ENCODE measurements at places on chromosomes 6 and 20.

GRCh38 chr6:36443471-36444428 is 950 bp downstream of the KCTD20 start:
- DNase-seq = no peak

DNA sequence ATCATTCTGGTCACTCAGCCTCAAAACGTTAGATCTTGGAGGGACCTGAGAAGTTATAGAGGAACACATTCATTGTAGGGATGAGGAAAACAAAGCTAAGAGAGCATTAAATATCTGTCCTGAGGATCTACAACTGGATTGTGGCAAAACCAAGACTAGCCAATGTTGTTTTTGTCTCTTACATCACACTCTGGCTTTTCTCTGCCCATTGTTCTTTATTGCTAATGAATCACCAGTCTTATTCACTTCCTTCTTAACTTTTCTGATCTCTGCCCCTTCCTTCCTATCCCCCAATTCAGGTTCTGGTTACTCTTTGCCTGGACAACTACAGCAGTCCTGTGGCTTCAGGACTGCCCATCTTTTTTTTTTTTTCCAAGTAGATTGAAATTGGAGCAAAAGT is 57.0 kb upstream of the PREP start:
- DNase-seq = no peak

DNA sequence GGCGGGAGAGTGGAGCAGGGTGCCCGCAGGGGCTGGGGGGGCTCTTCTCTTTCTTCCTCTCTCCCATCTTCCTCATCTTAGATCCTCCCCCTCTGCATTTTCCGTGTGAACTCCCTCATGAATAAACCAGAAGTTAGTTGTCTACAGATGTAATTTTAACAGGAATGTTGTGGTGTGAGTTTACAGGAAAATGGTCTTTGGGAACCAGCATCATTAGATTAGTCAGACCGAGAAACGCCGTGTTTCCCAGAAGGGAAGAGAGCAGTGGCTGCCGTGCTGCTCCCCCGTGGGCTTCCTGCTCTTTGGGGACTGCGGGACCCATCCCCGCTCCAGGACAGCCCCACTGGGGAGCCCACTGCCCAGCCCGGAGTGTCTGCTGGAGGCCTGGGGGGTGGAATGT is 3.4 kb downstream of the MYT1 start:
- no peak for DNase-seq

DNA sequence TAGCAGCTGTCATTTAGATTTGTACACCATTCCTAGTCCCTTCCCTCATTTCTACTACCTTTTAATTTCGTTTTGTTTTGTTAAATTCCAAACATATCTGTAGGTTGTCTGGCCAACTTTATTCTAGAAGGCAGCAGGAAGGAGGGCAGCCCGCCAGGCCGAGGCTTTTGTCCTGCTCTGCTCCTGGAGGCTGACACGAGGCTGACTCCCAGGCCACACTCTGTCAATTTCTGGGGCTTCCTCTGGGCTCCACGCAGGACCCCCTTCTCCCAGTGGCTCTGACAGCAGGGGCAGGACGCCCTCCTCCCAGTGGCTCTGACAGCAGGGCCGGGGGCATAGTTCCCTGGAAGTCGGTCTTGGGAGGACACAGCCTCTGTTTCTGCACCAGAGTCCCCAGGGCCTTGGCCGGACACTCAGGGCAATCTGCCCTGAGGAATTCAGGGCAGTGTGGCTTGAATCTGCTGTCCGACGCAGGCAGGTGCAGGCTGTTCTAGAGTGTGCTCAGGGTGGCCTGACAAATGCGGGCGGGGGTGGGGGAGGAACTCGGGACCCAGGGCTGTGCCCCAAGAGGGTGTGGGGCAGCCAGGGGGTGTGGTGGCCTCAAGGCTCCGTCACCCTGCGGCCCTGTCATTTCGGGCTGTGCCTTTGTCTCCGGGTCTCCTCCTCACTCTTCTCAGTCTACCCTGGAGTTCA is 11.8 kb downstream of the SMOC2 start:
- DNase-seq = no peak

DNA sequence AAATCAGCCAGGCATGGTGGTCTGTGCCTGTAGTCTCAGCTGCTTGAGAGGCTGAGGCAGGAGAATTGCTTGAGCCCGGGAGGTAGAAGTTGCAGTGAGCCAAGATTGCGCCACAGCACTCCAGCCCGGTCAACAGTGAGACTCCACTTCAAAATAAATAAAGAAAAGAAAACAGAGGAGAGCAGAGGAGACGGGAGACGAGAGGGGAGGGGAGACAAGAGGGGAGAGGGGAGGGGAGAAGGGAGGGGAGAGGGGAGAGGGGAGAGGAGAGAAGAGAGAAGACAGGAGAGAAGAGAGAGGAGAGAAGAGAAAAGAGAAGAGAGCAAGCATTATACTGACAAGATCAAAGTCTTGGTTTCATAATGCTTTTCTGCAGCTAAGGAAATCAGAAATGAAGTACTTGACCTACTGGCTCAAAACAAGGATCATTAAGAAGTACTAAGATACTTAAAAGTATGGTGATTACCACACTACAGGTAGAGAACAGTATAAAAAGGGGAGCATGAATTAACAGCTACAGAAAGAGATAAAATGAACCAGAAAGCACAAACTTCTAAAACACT is 30.5 kb downstream of the FAM8A1 start:
- DNase-seq = no peak

DNA sequence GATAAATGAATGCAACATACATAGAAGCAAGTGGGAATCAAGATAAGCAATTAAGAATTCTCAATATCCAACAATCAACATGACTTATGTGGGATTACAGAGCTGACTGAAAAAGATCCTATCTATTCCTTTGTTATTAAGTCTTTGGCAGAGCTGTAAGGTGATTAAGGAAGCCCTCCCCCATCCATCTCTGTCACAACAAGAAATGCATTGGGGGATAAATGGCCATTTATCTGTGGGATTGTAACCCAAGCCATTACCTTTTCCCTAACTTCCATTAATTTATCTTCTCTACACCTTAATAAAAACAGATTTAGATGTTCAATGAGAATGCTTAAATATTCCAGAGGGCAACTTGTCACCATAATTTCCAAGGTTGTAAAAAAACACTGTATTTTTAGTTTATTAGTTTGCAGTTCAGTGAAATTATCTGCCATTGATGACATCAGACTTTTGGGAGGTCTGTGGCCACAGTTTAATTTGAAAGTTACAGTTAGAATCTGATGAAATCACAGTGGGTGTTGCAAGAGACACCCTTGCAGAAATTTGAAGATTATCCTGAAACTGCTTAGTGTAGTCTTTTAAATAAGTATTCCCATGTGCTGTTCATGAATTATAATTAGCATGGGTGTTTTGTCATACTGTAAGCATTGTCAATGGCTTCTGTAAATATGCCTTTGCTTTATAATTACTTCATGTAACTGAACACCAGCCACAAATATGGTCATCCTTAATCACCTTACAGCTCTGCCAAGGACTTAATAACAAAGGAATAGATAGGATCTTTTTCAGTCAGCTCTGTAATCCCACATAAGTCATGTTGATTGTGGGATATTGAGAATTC is 49.4 kb upstream of the FYN start:
- no peak for DNase-seq

- no peak for DNase-seq
Observed at GRCh38 chr6:127299522-127300240, 33.0 kb downstream of the RNF146 start.

DNA sequence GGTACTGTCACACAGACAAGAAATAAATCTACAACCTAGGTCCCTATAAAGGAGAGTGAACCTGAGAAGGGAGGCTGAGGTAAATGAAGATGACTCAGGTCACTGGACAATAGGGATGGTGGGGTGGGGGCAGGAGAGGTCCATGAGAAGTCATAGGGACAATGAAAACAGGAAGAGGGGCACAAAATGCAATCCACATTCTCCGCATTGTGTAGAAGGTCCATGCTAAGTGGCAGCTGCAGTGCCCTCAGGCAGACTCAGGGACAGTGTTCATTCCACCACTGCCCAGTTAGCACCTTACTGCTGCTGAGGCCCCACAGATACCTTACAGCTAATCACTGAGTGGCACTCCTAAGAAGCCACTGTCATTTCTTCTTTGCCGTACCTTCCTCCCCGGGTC is 156.8 kb downstream of the RCAN2 start:
- no peak for DNase-seq

DNA sequence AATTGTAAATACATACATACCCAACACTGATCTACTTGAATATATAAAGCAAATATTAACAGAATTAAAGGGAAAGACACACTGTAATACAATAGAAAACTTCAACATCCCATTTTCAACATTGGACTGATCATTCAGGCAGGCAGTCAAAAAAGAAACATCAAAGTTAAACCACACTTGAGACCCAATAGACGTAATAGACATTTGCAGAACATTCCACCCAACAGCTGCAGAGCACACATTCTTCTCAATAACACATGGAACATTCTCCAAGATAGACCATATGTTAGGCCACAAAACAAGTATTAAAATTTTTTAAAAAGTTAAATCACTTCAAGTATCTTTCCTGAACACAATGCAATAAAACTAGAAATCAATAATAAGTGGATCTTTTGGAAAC is 698.2 kb downstream of the COL12A1 start:
- no peak for DNase-seq

GRCh38 chr6:53424300-53424699 is 75.5 kb upstream of the ELOVL5 start:
- DNase-seq = no peak

DNA sequence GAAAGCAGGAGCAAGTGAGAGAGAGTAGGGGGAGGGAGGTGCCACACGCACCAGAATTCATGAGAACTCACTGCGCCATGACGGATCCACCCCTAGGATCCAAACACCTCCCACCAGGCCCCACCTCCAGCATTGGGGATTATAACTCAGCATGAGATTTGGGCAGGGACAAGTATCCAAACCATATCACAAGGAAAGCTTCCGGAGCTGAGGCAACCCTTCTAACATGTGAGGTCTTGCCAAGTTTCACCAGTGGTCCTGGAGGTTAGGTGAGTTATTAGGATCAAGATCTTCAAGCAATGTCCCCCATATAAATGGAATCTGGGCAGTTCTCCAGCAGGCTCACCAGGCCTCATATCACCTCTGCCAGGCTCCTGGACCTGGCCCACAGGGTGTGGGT is 308.4 kb downstream of the NRN1 start:
- DNase-seq = no peak

- DNase-seq = no peak
Observed at GRCh38 chr6:37454420-37455140, 21.6 kb downstream of the CMTR1 start.

- no peak for DNase-seq
Observed at GRCh38 chr6:90644492-90644891, 57.6 kb upstream of the MAP3K7 start.

GRCh38 chr6:44742828-44743372 is 355.4 kb downstream of the CDC5L start:
- DNase-seq = no peak

DNA sequence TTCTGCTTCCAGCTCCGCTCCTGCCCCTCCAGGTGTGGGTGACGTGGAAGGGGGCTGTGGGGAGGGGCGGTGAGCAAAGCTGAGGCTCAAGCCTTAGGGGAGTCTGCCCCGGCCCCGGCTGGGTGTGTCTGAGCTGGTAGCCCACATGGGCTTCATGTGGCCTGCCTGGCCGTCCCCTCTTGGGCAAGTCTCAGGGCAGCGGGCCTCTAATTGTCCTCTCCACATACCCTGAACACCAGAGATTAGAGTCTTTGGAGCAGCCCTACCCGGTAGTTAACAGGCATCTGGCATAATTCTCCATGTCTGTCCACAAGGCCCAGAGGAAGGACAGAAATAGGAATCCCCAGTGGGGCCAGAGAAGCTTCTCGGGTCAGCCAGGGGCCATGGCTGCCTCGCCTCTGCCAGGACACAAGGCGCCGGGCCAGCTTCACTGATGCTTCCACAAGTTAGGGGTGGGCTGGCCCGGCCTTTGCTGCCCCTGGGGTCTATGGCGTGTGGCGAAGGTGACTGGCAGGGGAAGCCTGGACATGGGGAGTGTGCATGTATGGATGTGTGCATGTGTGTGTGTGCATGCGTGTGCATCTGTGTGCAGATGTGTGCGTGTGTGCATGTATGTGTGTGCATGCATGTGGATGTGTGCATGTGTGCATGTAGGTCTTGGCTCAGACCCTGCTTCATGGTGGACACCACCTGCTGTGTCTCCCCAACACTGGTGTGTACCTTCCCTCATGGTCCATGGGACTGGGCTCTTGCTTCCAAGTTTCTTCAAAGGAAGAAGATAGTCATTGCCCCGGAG is 24.0 kb downstream of the FRMD1 start:
- DNase-seq = no peak

- DNase-seq = no peak
Observed at GRCh38 chr6:112268654-112269053, 14.3 kb upstream of the LAMA4 start.

- DNase-seq = no peak
Observed at GRCh38 chr6:94401311-94401710, 982.0 kb upstream of the EPHA7 start.

DNA sequence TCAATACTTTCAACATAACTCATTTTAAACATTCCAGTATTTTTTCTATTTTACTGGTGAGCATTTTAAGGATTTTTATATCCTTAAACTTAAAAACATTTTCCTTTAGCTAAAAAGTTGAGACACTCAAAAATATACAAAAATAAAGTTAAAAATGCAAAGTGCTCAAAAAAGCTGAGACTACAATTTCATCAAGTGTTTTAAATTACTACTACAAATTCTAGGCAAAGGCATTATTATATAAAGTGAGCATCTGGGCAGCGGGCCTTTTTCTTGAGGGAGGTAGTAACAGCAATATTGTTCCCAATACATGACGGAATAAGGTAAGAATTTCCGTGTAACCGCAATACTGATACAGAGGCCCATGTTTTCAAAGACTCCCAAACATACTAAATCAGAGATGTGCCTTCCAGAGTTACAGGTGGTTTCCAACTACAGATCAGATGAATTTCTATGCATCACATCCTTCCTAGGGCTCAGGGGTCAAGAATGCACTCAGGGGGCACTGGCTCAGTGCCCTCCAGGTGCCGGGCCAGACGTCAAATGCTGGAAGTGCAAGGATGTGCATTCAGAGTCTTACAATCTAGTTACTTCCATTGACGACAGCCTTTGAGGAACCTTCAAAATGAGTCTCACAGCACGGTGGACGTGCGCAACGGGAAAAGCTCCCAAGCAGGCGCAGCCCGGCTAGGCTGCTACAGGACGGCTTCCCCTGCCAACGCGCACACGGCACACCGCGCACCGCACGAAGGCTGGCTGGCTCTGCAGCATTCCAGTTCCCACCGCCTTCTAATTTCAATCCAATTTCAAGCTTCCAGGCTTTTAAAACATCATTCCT is 1.7 kb downstream of the PHF10 start:
- DNase-seq = peak; percentile 40

DNA sequence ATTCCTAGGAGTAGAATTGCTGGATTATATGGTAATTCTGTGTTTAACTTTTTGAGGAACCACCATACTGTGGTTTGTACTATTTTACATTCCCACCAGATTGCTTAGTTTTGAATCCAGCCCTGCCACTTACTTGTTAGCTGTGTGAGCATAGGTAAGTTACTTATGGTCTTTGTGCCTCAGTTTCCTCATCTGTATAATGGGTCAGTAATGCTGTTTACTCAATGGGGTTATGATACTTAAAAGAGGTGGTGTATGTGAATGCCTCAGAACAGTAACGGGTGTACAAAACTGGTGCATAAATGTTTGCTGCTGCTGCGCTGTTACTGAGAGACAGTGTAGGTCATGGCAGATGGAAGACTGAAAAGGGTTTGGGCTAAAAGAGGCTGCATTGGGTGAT is 239.3 kb downstream of the NRN1 start:
- no peak for DNase-seq

GRCh38 chr6:119348748-119349360 is 707 bp downstream of the MAN1A1 start:
- DNase-seq = no peak

- DNase-seq = no peak
Observed at GRCh38 chr20:51570739-51571459, 28.4 kb upstream of the NFATC2 start.

- DNase-seq = no peak
Observed at GRCh38 chr20:20530428-20531151, 162.7 kb downstream of the INSM1 start.
